ENCODE measurements at places on chromosomes 1 and 21.

- DNase-seq, result no peak
Measured at GRCh38 chr1:109917768-109918606, 7.3 kb downstream of the CSF1 start.

DNA sequence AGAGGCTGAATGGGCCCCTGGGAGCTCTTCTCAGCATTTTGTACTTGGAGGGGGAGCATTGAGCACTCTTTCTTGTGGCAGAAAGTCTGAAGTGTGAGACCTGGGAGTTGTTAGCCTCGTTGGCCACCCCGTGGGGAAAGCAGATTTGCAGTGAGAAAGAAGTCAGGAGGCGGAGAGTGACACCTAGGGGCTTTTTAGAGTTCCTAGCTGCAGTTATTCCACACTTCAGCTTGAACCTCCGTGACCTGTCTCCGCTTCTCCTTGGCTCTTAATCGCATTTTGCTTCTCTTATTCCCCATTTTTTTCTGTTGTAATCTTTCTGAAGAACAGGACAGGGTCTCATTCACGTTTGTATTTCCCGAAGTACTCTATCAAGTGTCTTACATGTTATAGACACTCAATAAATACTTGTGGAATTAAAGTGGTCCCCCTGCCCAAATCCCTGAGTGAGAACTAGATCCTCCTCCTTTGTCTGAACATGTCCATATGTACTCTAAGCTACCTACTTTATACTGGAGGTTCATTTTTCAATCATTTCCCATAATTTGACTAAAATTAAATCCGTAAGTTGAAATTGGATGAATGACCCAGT is 14.5 kb upstream of the C1orf141 start:
- DNase-seq, result peak; percentile 54

GRCh38 chr1:117556341-117556740 is 49.5 kb upstream of the TENT5C start:
- no peak for DNase-seq

GRCh38 chr1:210654176-210654981 is 325.7 kb downstream of the HHAT start:
- DNase-seq, result no peak

GRCh38 chr1:162110910-162111309 is 41.4 kb downstream of the NOS1AP start:
- DNase-seq, result no peak

GRCh38 chr1:226737819-226738420 is 1.2 kb downstream of the ITPKB start:
- no peak for DNase-seq

- DNase-seq, result no peak
Measured at GRCh38 chr1:110394493-110394820, 3.6 kb upstream of the SLC16A4 start.

DNA sequence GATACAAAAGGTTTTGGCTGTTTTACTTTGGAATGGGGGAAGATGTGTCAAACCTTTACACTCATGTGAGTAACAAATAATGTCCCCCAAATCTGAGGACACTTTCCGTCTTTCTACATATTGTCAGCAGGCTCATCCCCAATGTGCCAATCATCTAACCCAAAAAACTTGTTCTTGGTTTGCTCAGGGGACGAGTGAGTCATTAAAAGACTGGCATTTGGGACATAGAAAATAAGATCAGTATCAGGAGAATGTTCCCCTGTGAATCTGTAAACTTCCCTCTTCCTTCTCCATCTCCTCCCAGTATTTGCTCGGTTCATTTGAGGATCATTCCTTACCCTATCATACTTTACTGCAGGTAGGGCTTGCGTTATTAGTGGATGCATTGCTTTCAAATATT is 194.1 kb upstream of the RUNX1 start:
- DNase-seq, result no peak

DNA sequence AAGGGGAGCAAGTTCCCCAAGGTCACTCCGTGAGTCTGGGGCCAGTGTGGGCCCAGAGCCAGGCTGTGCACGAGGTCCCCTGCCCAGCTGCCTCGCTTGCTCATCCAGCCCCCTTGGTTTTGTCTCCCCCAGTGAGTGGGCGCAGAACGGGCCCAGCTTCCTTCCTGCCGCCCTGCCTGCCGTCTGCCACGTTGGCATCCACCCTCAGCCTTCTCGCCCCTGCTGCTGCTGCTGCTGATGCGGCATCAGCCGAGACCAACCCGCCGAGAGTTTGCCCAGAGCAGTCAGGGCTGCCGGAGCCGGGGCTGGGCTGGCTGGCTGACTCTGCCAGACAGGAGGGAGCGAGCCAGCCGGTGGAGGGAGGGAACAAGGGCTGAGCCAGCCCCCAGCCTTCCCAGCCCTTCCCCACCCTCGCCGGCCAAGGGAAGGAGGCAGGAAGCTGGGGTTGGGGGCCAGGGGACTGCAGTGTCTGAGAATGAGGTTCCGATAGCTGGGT is 31.4 kb upstream of the WASF2 start:
- no peak for DNase-seq

- no peak for DNase-seq
Measured at GRCh38 chr1:166915941-166916340, 39.9 kb upstream of the TADA1 start.

DNA sequence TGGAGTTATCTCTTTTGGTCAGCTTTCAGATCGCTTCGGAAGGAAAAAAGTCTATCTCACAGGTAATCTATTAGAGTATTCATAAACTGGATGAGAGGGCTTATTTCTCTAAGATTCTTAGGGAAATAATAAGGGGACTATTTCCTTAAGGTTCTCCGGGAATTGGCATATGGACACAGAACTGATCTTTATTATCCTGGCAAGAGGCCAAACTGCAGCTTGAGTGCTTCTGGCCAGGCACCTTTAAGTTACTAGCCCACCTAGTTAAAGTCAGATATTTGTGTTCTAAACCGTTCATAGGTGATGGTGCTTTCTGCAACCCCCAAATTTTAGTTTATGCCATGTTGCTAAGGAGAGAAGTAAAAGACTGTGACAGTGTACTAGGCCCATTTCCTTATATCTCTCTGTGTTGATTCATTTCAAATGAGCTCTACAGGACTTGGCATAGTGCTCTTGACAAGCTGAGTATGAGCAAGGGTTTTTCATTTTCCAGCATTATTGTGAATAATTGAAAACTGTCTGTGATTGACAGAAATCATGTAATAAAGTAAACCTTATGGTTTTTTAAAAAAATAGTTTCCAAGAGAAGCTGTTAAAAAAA is 43.4 kb downstream of the SLC22A15 start:
- no peak for DNase-seq

DNA sequence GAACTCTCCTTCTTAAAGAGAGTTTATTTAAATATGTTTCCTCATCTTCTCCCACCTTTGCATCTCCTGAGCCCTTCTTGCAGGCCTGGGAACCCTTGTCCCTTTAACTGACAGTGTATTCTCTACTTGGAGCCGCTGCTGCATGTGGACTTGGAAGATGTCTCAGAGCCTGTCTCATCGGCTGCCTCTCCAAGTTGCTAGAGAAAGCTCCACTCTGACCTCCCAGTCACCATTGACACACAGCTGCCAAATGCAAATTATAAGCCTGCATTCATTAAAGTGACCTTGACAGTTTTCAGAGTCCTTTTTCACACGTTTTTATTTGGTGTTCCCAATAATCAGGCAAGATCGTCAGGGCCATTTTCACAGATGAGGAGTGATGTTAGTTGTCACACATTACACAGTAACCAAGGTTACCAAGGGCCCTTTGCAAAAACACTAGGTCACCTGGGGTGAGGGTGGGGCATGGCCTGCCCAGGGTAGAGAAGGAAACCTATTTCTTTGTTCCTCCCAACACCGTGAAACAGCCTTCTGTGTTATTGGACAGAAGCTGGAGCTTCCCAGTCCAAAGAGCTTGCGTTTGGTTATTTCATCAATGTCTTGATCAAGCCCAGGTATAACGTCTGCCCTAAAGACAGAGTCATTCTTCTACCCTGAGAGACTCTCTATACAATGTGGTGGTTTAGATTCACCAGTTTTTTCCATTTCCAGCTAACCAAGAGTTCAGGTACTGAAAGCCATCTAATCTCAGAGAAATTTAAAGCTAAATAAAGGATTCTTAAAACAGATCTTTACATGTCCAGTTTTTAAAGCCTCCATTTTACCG is 164.1 kb downstream of the GALNT2 start:
- DNase-seq, result no peak

- no peak for DNase-seq
Measured at GRCh38 chr1:223212441-223212840, 69.4 kb upstream of the TLR5 start.

DNA sequence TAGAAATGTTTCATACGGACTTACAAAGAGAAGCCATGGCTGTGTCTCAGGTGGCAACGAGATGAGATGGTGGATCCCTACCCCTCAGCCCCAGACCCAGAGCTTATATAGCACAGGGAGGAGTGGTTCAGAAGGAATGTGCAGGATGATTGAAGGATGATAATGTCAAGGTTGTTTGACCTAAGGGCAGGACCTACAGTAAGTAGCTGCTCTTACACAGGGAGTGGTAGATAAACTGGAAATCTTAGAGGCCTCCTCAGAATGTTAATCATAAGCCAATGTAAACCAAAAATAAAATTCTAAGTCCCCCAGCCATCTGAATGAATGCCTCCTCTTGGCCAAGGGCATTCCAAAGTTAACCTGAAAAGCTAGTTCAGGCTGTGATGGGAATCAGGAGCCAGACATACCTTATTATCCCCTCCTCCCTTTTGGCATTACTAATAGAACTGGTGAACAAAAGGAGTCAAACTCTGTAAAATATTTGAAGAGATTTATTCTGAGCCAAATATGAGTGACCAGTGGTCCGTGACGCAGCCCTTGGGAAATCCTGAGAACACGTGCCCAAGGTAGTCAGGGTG is 45.8 kb upstream of the PDE9A start:
- no peak for DNase-seq

DNA sequence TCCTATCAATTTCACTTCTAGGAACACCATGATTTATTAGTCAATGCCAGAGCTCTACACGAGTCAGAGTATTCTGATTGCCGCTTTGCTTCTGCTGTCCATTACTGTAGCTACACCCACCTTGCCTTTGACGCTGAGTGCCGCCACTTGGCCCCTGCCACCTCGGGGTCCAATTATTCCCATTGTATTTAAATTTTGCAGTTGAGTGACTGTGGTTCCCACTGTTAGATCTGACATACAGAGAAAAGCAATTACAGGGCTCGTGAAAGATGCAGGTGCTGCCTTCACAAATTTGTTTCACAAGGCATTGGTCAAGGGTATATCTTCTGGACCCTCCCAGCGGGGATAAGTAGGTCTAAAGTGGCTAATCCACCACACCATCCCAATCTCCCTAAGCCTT is 428.9 kb downstream of the SIPA1L2 start:
- DNase-seq, result no peak

- DNase-seq, result no peak
Measured at GRCh38 chr1:116931016-116931918, 21.6 kb downstream of the PTGFRN start.

DNA sequence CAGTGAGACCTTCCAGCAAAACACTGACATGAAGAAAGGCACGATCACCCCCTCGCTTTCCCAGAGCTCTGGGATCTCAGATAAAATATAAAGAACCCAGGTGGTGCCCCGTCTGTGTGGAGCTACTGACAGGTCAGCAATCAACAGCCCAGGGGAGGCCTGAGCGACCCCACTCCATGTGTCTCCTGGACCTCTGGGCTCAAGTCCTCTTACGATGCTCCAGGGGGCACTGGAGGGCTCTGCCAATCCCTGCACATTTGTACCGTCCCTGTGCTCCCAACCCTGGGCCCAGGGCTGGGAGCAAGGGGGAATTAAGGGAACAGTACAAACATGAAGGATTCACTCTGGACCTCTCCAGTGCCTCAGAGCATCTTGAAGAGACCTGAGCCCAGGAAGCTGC is 12.5 kb downstream of the S100A7A start:
- DNase-seq, result no peak

GRCh38 chr1:1300352-1300739 is 7.4 kb downstream of the ACAP3 start:
- no peak for DNase-seq

GRCh38 chr1:218926631-218927030 is 247.0 kb upstream of the LYPLAL1 start:
- DNase-seq, result no peak

DNA sequence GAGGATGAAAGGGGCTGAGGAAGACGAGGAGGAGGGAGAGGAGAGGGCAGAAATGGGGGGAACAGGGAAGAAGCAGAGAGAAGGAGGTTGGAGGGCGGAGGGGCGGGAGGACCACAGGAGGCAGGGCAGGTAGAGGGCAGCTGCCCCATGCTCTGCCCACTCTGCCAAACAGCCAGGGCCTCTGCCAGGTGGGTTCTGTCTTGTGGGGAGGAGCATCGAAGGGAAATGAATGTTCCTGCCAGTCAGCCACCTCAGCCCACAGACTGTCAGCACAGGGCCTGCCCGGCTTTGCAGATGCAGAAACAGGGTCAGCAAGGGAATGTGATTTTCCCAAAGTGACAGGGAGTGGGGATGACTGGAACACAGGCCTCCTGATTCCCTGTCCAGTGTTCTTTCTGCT is 82.6 kb downstream of the GRIK3 start:
- DNase-seq, result no peak

DNA sequence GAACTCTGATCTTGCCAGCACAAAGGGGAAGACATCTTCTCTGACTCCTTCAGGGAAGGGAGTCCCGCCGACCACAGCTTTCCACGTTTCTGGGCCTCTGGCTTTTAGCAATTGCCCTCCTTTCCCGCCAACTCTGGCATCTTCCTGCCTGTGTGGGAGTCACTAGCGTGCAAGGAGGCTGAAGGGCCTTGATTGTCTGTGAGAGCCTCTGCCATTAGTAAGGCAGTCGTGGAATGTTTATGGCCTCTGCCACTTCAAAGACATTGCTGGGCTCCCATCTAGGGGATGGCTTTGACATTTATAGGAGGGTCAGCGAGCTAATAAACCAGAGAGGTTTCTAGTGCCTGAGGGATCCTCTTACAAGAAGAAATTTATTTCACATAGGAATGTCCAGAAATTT is 14.3 kb upstream of the PROK1 start:
- no peak for DNase-seq

- DNase-seq, result no peak
Measured at GRCh38 chr1:36128126-36128904, 3.3 kb upstream of the COL8A2 start.

DNA sequence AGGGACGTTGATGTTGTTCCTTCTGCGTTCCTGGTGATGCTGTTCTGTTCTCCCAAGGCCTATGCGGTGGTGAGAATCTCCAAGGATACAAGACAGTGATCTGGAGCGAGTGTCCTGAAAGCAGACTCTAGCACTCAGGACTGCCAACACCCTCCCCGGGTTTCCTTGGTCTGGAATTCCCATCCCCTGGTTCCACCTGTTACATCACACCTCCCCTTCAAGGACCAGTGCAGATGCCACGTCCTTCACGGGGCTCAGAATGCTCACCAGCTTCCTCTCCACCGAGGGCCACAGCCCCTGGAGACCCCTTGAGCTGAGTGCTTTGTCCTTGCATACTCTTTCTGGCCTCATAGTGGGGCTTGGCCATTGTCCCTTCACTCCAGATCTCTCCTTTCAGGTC is 43.5 kb downstream of the B3GALT5 start:
- no peak for DNase-seq

GRCh38 chr1:115809847-115810246 is 31.1 kb downstream of the NHLH2 start:
- DNase-seq, result no peak

GRCh38 chr1:66475940-66476339 is 58.0 kb upstream of the SGIP1 start:
- DNase-seq, result no peak

GRCh38 chr1:145785547-145785946 is 38.3 kb downstream of the RNF115 start:
- no peak for DNase-seq

- no peak for DNase-seq
Measured at GRCh38 chr1:99970713-99971255, 988 bp downstream of the SLC35A3 start.

GRCh38 chr1:2560299-2561073 is 4.3 kb downstream of the TNFRSF14 start:
- no peak for DNase-seq

Data from LNCaP clone FGC (cell line).